ENCODE measurements at places on chromosomes 1 and 21.

DNA sequence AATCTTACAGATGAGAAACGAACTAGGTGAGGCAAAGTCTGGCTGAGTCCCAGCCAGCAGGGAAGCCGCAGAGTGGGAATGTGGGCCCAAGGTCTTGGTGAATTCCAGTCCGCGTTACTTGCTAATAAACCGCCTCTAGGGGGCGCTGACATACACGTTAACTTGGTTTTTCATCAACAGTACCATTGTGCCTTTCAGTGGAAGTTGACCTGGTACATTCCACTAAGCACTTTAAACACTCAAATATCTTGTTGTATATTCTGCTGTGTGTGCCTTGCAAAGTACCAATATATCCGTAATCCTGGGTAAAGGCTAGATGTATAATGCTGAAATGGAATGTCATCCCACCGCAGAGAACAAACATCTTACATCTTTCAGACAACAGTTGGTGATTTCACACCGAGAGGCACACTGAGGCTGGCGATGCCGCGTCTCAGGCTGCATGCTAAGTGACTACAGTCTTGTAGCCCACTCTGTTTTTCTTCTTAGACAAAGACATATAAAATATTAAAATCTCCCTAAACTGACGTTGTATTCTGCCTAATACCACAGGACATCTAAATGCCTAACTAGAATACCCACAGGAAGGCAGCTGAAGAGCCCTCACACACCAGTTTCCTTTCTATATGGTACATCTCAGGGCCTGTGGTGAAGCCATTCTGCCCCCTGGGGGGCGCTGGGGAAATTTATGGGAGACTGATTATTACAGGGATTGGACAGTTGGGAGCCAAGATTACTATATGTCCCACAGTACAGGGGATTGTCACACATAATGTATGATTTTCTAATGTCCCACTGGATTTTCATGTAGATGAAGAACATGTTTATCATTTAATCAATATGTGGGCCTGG, 49.2 kb upstream of the C1orf198 start:
- peak; percentile 56 for DNase-seq

GRCh38 chr1:19974822-19975416, 4.5 kb downstream of the PLA2G2A start:
- DNase-seq, result peak; percentile 51

GRCh38 chr21:38036016-38036415, 119.8 kb upstream of the KCNJ6 start:
- no peak for DNase-seq

- DNase-seq, result no peak
Measured at GRCh38 chr1:41500378-41500777, 15.9 kb upstream of the EDN2 start.

GRCh38 chr1:109763646-109764415, at the start of gene EPS8L3:
Gene EPS8L3, minus strand, starts transcription at chr1:109763923. Its CDS starts 2,174 bp downstream, at chr1:109761749.
- DNase-seq, result no peak

DNA sequence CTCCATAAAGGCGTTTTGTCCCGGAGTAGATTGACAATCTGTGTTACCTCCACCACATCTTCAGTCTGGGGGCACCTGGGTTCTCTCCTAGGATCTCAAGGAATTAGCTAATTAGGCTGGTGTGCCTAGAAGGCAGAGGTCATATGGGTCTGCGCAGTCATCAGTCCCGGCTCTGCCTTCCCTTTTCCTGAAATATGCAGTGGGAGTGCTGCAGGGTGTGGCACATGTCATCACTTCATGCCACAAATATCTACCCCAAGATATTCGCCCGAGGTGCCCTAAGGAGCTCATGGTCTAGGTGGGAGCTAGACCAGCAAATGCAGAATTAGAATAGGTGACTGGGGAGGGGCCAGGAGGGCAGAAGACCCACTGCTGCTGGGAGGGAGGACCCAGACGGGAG, 42.9 kb downstream of the ACTL8 start:
- no peak for DNase-seq

DNA sequence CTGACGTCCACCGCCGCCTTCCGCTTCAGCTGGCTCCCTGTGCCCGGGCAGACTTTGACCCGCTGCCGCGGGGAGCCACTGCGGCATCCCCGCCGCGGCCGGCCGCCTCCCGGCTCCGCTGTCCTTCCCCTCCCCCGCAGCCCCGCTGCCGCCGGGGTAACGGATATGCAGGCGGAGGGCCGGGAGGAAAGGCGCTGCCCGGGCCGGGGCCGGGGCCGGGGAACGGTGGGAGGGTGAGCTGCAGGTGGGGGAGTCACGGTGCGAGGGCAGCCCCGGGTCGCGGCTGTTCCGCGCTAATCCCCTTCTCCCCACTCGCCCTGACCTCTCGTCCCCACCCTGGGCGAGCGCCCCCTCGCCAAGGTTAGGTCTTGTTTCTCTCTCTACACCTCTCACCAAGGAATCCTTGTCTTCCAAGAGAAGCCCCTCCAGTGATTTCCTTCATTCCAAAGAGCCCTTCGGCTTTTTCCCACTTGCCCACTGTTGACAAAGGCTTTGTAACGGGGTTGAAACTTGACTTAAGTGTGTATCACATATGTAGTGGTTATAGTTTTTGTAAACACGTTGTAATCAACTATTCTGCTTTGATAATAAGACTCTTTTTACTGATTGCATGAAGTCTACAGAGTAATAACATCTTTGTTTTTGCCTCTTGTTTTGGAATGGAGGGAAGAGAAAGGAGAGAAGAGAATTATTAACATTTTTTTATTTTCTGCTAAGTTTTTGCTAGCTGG, 669 bp downstream of the XPR1 start:
- peak; percentile 73 for DNase-seq

DNA sequence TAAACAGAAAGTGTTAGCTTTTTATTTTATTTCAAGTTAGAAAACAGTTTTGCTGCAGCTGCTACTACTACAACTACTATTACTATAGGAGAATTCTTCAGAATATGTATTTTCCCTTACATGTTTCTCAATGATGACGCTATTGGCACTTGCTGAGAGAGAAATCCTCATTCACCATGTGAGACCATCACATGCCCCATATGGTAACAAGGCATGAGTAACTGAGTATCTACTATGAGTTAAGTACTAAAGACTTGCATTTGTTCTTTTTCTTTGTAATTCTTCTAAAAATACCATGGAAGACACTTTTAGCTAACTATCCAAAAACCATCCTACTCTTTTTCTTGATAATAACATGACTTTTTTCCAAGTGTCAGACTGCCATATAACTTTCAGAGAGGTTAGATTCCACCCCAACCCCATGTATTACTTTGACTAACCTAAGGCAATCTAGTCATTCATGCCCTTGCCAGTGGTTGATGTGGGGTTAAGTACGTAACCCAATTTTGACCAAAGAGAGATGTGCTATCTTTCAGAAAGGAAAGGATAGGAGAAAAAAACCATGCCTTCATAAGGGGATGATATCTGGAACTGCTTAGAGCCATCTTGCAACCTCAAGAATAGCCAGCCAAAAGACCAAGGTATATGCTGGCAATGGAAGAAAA, 42.9 kb downstream of the COP1 start:
- no peak for DNase-seq

- DNase-seq, result no peak
Measured at GRCh38 chr1:152167835-152168534, 9.0 kb upstream of the RPTN start.

DNA sequence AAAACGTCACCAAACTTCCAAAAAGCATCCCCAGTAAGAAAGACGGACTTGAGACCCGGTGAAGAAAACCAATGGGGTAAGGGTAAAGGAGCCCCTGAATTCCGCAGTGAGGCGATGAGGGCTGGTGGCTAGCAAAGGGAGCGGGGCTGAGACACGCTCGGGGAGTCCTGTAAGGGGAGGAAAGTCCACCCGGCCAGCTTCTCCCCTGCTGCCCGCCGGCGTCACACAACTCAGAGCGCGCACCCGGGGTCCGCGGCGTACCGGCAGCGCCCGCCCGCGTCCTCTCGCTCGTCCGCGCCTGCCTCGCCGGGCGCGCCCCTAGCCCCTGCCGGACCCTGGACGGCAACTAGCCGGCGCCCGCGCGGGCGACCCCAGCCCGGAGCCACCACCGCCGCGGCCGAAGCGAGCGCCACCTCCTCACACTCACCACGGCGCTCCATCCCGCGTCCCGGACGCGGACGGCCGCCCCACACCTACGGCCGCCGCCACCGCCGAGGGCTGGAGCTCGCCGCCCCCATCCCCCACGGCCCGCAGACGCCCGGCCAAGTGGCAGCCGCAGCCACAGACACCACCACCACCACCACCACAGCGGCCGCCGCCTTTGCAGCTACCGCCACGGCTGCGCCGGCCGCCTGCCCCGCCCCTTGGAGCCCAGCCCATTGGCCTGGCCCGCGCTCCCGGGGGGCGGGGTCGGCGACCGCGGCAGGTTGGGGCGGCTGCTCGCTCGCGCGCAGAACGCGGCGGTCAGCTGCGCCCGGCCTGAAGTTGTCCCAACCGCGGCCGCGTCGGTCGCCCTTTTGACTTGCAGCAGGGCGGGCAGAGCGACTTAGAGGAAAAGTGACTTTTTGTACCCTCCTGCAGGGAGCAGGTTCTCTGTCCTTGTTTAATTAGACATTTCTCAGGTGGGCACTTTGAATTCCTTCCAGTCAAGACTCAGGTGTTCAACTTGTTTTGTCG, 10.0 kb upstream of the ARHGAP29 start:
- DNase-seq, result peak; percentile 63

DNA sequence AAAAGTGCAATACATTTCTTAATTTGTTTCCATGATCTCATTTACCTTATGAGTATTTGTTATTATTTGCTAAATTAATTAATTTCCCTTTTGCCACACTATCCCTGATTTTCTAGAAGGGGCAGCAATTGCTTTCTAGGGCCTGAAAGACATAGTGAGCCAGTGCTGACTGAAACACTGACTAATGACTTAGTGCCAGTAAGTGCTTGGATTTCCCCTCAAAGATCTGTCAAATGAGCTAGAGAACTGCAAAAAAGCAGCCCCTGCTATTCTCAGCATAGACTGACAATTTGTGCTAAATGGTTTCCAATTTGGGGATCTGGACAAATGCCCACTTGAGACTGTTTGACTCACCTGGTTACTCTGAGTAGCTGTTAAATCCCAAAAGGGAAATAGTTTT, 35.6 kb upstream of the USH2A start:
- peak; percentile 26 for DNase-seq

DNA sequence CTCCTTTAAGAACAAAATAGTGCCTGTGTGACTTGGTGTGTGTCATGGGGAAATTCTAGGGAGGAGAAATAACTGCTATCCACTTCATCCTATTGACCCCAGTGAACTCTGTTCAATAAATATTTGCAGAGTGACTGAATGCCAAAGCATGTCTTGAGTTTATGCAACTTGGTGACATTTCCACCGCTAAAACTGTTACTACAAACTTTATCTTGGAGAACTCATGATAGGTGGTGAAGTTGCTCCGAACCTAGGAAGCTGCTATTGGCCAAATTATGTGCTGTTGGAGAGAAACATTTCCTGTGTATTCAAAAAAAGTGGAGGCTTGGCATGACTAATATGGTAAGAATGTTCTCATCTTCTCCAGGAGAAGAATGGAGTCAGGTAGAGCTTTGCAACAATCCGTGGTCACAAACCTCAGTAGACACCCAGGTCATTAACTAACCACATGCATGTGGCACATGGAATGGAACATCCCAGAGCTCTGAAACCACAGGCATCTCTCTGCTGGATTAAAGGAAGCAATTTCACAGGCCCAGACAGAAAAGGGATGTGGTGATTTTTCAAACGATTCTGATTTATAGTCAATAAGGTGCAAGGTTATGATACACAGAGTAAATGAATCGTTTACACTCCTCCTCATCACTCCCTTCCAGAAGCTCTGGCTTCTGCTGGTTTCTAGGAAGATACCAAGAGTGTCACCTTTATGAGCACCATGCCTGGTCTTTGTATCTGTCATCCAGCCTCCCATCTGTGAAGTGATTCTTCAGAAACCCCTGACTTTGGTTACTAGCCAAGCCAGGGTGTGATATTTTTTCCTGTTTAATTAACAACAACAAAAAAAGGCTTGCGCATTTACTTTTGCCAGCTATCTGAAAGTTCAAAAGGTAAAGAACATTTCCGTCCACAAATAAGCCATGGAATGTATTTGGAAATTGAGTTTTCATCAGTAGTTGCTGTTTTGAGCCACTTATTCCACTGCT, 361.1 kb downstream of the TGFB2 start:
- no peak for DNase-seq

DNA sequence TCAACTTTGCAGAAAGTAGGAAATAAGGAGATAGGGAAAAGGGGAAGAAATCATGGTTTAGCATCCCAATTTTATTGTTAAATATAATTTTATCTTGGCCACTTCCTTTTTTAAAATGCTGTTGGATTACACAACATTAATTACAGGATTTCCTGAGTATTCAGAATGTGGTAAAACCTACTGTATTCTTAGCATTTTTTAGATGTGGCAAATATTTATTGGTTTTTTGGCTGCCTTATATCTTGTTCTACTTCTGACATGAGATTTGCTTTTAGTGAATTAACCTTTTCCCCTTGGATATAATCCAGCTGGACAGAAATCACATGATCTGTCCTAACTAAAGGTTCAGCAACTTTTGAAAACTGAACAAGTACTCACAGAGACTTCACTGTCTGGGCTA, 104.9 kb downstream of the PTGS2 start:
- no peak for DNase-seq

GRCh38 chr1:190754666-190755065, 277.0 kb upstream of the BRINP3 start:
- peak; percentile 100 for DNase-seq

DNA sequence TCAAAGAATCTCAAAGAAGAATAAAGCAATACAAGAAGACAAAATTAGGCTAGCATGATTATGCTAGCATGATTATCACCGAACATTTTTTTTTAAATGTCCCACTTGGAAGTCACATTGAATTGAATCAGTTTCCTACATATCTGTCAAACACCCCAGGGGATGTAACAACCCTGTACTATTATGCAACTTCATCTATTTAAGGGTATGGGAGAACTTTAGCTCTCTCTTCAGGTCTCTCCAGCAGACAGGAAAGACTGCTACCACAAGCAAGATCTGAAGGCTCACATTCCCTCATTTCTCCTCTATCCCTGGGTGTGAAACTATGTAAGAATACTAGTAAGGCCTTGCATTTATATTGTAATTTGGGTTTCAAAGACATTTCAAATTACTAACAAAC, 52.8 kb downstream of the EDEM3 start:
- DNase-seq, result no peak

DNA sequence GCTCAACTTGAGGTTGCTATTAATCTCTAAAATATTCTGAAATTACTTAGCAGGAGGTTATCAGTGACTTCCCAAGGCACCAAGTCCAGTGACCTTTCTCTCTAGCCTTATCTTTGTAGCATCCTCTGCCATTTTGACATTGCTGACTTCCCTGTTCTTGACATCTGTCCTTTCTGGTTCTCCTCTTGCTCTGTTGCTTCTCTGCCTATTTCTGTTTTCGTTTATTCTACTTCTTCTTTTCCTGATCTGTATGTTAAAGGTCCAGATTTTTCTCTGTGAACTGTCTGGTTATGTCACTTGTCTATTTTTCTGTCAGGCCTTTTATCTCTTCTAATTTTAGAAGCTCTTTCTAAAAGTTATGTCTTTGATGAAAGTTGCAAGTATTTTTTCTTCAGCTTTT, 178.8 kb downstream of the VPS13D start:
- no peak for DNase-seq

GRCh38 chr21:45366476-45366875, 38.5 kb upstream of the COL18A1 start:
- DNase-seq, result no peak

Data from NCI-H1105 treated with DMSO at 0.1 percent for 48 hours (cell line).